Cerebellar cortex (tissue), 1 donor: ENCODE measurements at places on chromosomes 7 and 10.

DNA sequence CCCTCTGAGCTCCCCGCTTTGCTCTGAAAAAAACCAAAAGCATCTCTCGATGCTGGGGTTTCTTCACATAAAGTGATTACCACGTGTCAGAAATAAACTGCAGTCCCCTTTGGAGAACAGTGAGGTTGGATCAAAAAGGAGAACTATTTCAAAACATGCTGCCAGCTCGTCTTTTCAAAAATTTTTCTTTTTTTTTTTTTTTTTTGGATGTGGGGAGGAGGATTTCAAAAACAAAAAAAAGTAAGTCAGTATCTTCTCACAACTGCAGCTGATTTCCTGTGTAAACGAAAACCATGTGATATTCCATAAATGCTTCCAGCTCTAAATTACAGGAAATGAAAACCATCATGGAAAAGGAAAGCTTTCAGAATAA, 155.0 kb upstream of the LYZL2 start:
- DNase-seq = peak; percentile 21

- no peak for DNase-seq
Measured at GRCh38 chr10:17981766-17982380, 30.2 kb downstream of the SLC39A12 start.

- DNase-seq = no peak
Measured at GRCh38 chr10:21217107-21217506, 308.4 kb downstream of the SKIDA1 start.

DNA sequence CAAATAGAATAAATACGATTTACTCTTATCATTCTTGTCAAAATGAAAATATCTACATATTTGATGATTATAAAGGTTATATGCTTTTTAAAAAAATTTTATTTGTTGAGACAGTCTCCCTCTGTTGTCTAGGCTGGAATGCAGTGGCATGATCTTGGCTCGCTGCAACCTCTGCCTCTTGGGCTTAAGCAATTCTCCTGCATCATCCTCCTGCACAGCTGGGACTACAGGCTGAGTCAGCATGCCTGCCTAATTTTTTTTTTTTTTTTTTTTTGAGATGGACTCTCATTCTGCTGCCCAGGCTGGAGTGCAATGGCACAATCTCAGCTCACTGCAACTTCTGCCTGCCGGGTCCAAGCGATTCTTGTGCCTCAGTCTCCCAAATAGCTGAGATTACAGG, 48.9 kb downstream of the PUS7 start:
- no peak for DNase-seq

DNA sequence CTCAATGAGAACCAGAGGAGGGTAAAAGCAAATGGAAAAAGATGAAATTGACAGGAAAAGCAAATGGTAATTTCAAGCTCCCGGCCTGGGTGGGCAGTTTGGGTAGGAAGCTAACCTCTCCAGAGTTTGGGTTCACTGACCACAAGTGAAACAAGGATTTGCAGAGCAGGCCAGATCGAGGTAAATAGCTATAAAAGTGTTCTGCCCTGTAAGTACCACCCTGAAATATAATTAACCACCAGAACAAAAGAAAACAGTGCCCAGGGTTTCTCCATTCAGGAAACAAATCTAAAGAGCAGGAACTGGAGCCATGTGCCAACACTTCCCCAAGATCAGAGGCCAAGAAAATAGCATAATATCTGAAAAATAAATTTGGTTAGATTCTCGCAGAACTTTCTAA, 276.7 kb upstream of the MEOX2 start:
- no peak for DNase-seq

DNA sequence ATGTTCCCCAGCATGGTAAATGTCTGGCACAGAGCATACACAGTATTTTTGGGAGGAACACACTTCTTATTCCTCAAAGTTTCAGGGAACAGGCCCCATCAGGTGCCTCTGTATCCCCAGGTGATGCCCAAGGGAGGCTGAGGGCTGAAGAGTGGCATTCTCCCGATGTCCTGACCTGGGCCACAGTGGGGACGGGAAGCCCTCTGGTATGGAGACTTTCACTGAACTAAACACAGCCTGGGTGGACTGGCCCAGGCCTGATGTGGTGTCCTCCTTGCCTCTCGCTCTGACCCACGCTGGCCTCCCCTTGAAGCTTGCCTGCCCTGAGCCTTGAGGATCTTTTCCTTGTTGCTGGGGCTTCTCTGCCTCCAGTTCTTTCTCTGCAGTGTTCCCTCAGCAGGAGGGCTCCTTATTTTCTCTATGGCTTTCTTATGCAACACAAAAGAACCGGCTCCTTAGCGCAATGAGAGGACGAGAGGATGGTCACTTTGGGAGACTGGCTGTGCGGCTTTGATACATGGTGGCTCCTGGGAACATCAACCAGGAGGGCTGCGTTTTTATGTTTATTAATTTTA, 157.5 kb upstream of the TNS3 start:
- DNase-seq = no peak

- no peak for DNase-seq
Measured at GRCh38 chr10:44725404-44725803, 185.7 kb upstream of the TMEM72 start.

DNA sequence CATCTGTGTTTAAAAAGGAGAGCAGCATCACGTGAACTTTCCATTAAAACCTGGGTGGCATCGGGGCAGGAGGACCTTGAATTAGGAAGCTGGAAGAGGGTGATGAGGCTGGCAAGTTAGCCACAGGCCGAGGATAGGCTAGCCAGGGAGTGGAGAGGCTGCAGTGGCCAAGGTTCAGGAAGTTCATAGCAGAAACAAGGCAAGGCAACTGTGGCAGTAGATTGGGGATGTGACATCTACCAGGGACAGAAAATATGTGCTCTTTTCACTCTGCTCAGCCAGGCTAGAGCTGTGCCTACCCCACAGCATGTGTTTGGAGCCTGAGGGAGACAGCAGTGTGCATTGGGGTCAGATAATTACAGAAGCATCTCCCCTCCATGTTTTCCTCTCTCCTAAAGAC, 2.2 kb upstream of the INPP5F start:
- DNase-seq = no peak

DNA sequence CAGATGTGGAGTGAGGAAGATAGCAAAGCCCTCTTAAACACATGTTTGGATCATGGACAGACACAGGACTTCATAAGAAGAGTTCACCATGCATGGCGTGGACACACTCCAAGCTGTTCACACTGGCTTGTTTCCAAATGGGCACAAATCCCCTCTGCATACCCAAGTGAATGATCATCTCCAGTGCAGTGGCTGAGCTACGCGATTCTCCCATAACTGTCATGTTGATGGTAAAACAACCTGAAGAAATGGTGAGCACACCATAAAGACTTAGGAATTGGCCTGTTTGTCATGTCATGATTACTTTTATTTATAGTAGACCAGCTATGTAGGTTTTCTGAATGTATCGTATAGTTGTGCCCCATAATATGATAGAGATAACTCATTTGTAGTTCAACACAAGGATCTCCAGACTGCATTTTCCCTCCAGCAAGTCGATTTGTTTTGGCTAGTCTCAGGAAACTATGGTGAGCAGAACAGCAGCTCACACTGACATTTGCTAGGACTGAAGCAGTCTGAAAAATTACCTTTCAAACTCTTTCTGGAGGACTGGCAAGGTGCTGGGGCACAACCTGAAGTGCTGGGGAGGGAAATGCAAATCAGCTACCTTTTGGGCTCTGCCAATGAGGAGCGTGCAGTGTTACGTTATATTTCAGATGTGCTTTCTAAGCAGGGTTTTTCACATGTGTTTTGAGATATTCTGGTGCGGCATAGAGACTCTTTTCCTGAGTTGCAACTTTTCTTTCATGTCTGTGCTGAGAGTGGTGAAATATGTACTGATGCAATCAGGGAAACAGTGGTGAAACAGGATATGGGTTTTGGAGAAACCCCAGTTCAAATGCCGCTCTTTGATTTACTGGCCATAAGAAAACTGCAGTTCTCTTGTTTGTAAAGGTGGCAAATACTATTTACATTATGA, 629.6 kb upstream of the DPP6 start:
- DNase-seq = no peak

GRCh38 chr7:152120210-152120609, 94.7 kb downstream of the GALNT11 start:
- no peak for DNase-seq

GRCh38 chr7:121916211-121916610, 43.2 kb downstream of the PTPRZ1 start:
- no peak for DNase-seq

- no peak for DNase-seq
Measured at GRCh38 chr7:151850491-151851124, 26.3 kb downstream of the PRKAG2 start.

DNA sequence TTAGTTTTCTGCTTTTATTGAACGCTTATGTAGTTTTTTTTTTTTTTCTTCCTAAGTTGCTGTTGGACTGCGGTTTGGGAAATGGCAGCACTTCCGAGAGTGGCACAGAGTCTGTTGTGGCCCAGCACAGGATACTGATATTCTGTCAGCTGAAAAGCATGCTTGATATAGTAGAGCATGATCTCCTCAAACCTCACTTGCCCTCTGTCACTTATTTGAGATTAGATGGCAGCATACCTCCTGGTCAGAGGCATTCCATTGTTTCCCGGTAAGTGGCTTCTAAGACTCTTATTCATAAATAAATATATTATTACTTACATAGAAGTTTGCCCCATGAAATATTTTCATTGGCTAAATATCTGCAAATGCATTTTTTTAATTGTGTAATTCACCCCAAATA, 101.1 kb downstream of the BTAF1 start:
- no peak for DNase-seq

DNA sequence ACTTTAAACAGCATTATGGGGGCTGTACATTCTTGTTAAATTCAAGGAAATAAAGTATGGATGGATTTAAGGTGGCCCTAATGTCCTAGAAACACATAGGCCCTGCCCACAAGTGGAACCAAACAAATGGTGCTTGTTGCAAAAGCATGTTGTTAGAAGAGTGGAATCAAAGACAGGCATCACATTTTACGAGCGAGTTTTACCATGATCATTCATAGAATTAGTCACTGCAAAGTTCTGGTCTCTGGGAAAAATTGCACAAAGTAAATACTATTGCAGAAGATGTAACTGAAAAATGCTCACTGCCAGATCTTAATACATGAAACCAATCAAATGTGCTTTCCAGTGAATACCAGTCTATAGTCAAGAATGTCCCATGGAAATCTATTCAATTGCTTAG, 677.1 kb downstream of the PARD3 start:
- DNase-seq = no peak

DNA sequence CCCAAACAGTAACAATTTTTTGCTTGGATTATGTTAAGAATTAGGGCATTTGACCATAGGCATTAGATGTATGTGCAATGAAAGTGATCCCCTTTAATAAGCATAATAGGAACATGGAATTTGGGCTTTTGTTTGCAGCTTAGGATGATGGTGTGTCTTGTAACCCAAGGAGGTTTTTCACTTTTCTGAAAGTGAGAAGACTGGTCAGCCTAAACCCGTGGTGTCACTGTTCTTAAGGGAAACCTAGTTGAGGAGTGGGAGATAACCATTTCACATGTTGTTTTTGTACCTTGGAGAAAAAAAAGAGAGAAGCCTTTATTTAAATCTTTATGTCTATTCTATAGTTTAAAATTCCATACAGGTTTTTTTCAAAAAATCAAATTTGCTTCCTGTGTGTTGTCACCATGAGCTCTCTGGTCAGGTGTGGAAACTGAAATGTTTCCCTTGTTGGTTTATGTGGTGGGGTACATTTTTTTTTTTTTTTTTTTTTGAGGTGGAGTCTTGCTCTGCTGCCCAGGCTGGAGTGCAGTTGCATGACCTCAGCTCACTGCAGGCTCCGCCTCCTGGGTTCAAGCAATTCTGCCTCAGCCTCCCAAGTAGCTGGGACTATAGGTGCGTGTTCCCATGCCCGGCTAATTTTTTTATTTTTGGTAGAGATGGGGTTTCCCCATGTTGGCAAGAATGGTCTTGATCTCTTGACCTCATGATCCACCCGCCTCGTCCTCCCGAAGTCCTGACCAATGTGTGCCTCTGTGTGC, 7.7 kb downstream of the CCM2 start:
- DNase-seq = no peak

GRCh38 chr7:64947252-64948000, 43.4 kb downstream of the ZNF117 start:
- DNase-seq = no peak

DNA sequence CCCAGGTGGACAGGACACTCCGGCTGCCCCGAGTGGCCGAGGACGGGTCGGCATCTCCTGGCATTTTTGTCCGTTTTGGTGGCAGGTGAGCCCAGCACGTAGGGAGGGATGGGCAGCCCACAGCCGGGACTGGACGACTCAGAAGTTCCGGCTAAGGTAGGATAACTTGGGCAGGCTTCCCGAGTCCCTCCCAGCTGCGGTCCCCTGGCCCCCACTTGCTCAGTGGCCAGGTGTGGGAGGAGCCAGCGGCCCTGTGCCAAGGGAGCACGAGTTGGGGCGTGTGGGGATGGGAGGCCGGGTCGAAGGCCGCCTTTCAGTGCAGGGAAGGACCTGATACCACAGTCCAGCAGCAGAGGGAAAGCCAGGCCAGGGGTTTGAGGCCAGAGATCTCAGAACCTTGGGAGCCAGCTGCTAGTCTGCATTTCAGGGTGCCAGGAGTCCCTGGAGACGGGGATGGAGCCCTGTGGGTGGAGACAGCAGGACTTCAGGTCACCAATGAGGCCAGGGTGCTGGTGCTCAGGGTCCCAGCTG, 58.5 kb downstream of the PWWP2B start:
- DNase-seq = no peak

GRCh38 chr10:35824704-35825103, 182.6 kb upstream of the FZD8 start:
- DNase-seq = no peak

DNA sequence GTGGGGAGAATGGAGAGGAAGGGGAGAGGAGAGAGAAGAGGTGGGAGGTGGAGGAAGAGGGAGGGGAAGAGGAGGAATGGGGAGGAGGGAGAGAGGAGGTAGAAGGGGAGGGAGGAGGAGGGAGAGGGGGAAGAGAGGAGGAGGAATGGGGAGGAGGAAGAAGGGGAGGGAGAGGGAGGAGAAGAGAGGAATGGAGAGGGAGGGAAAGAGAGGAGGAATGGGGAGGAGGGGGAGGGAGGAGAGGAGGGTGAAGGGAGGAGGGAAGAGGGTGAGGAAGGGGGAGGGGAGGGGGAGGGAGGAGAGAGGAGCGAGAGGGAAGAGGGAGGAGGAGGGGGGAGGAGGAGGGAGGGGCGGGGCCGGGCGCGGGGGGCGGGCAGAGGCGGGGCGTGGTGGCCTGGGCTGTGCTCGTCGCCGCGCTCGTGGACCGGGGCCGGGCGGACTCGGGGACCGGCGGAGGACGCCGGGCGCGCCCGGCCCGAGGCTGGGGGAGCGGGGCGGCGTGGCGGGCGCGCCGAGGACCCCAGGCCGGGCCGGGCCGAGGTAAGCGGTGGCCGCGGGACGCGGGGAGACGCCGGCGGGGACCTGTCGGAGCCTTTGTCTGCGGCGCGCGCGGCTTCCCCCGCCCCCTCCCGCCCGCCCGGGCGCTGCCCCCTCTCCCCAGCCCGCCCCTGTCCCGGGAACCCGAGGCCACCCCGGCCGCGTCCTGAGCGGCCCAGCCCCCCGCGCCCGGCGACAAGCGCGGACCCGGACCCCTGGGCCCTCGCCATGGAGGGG, at the start of gene SLC29A4:
SLC29A4 (plus strand) TSS at position 401 of the 774 bp plus-strand sequence. CDS start 4,874 bp downstream, outside the sequence.
- peak; percentile 19 for DNase-seq
